ENCODE measurements at places on chromosomes 13 and 19.

GRCh38 chr13:112779856-112780604 lies 90.2 kb downstream of the ATP11A start:
- DNase-seq = no peak

GRCh38 chr13:50990065-50990817 lies 80.7 kb downstream of the RNASEH2B start:
- no peak for DNase-seq

DNA sequence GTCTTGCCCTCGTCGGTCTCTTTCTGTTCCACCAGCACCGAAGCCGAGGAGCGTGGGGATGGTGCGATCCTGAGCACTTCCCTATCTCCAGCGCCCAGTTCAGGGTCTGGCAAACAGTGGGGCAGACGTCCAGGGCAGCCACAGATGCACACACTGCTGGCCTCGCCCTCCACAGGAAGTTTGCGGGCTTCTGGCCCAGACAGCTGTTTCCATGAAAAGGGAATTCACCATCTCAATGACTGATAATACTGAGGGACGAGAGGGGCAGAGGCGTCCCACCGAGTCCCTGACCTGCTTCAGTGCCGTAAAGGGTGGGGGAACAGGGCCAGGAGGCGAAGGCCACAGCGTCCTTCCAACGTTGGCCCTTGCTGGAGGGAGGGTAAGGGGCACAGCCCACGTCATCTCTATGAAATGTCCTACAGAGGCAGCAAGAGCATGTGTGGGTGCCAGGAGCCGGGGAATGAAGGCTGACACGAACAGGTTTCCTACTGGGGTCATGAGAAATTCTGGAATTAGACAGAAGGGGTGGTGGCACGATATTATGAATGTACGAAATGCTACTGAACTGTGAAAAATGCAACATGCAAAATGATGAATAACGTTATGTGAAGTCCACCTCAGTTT lies 19.5 kb downstream of the SHC2 start:
- DNase-seq = no peak

DNA sequence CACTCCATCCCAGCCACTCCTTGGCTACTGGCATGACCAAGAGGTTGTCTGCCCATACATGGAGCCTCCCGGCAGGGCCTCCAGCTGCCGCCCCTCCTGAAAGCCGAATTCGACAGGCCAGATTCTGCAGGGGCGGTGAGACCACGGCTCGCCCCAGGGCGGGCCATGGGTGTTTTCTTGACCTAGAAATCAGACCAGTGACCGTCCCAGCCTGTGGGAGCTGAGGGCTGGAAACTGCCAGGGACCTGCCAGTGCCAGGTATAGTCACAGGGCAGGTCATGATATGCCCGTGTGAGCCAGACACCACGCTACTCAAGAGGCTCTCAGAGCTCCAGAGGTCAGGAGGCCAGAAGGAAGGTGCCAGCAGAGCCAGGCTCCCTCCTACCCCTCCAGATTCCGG lies 16.8 kb downstream of the DAPK3 start:
- no peak for DNase-seq

- DNase-seq = no peak
Observed at GRCh38 chr13:60707878-60708277, 310.9 kb downstream of the TDRD3 start.

GRCh38 chr13:108645376-108645775 lies 16.0 kb downstream of the MYO16 start:
- DNase-seq = no peak

GRCh38 chr19:291561-292280 lies 518 bp upstream of the PLPP2 start:
- DNase-seq = no peak

- no peak for DNase-seq
Observed at GRCh38 chr19:31639306-31639705, 290.1 kb upstream of the TSHZ3 start.

DNA sequence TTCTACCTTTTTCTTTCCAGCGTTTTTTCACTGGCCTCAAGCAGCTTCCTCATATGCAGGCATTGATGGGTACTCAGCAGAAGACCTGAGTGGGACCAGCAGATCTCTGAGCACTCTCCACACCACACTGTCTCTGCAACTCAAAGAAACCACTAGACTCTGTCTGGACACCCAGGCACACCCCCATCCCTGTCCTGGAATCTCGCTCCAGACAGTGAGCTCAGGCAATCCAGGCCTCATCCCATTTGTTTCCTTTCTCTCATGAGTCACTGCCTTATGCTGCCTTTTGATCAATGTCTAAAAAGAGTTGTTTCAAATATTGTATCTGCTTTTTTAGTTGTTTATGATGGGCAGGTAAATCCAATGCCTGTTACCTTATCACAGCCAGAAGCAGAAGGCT lies 19.7 kb upstream of the POP4 start:
- DNase-seq = no peak

- DNase-seq = no peak
Observed at GRCh38 chr19:29245215-29245614, 32.3 kb upstream of the UQCRFS1 start.

- peak; percentile 79 for DNase-seq
Observed at GRCh38 chr19:42401365-42402303, 11.5 kb upstream of the CNFN start.

- no peak for DNase-seq
Observed at GRCh38 chr19:51824281-51825005, 29.5 kb downstream of the FPR3 start.

DNA sequence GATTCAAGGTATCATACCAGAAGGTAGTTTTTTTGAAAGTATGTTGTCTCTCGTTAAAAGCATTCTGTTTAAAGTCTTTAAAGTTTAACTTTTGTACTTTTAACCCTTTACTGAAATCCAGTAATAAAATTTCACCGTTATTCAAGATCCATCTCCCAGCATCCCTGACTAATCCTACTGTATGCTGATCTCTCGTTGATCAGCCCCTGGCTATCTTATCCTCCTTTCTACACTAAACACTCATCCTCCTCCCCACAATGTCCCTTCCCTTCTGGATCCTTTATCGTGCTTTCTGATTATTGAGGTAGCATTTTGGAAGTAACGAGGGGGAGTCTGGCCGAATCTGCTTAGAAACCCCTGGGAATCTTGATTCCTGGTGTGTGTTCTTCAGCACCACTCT lies 1.3 kb downstream of the TPP2 start:
- no peak for DNase-seq

DNA sequence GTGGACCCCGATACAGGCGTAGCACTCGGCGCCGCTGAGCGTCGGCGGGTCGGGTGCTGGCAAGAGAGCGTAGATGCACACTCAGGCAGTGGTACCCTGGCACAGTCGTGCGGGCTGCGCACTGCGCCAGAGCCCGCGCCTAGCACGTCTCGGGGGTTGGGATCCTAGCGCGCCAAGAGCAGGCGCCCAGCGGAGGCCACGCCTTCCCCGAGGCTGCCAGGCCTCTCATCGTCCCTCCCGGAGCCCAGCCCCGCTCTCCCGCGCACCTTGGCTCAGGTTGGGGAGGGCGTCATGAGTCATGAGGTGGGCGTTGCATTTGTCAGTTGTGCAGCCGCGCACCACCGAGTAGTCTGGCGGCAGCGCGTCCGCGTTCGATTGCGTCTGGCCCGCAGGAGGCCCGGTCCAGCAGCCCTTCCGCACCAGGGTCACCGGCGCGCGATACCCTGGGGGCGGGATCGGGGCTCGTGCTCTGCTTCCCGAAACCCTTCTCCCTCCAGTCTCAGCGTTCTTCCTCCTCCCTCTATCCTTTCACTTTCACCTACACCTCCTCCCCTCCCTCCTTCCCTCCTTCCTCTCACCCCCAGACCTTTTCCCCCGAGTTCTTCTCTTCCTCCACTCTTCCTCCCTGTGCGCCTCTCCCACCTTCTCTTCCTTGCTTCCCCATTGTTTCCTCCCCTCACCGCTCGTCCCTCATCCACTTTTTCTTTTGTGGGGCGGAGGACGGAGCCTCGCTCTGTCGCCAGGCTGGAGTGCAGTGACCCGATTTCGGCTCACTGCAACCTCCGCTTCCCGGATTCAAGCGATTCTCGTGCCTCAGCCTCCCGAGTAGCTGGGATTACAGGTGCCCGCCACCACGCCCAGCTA lies 3.5 kb downstream of the LYPD5 start:
- DNase-seq = peak; percentile 69

DNA sequence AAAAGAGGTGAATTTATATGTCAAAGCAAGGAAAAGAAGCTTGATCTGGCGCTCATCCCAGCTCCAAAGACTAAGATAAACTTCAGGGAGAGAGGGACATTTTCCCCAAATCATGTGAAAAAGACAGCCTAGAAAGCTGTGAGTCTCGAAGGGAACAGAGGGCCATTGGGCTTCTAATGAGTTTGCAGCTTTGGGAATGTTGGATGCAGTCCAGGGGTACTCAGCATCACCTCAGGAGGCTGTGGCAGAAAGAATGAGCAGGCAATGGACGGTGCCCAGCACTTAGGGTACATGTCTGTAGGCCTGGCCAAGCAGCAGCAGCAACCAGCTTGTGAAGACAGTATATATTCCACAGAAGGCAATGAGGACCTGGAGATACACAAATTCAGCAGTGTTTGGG lies 25.7 kb upstream of the WASF3 start:
- no peak for DNase-seq

GRCh38 chr13:100035936-100036335 lies 53.0 kb upstream of the PCCA start:
- DNase-seq = no peak

GRCh38 chr19:49361438-49362047 lies 673 bp downstream of the TEAD2 start:
- no peak for DNase-seq

- DNase-seq = no peak
Observed at GRCh38 chr19:52520013-52520412, 7.5 kb upstream of the ZNF808 start.

GRCh38 chr19:47813304-47813994 lies 8.3 kb upstream of the CRX start:
- peak; percentile 93 for DNase-seq

GRCh38 chr13:113220141-113220598 lies 10.8 kb downstream of the CUL4A start:
- no peak for DNase-seq

- DNase-seq = no peak
Observed at GRCh38 chr19:49017041-49017665, at the start of gene LHB. TSS of gene LHB (minus strand) at chr19:49017091. CDS start at chr19:49017081, 10 bp downstream.

GRCh38 chr19:47610902-47611301 lies 2.0 kb downstream of the BICRA start:
- no peak for DNase-seq

DNA sequence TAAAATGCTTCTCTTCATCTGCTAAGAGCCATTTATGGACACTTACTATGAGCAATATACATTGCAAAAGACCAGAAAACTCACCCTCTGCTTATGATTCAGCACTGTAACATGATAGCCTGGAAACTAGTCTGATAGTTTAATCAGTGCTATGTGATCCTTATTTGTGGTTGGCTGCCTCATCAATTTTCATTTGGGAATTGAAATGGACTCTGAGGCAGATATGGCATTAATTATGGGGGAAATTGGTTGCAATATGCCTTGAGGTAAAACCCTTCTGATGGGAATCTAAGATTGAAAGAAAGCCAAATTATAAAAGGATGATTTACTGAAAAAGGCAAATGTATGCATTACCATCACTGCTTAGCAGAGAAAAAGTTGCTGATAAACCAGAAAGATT lies 33.5 kb downstream of the FAM216B start:
- no peak for DNase-seq

DNA sequence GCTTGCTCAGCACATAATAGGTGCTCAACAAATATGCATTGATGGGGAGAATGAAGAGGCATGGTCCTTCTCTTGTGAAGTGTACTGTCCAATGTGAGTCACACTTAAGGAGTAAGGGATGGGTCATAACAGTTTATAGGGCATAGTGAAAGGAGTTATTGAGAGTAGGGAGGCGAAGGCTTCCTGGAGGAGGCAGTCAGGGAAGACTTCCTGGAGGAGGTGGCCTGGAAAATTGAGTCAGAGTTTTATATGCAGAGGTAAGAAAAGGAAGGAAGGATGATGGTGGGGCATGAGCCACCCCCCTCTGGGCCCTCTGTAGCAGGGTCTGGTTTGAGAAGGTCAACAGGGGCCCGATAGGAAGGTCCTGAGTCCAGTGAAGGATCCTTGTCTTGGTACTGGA lies 57.0 kb upstream of the ZNF536 start:
- no peak for DNase-seq

GRCh38 chr13:37966266-37966665 lies 96.7 kb upstream of the TRPC4 start:
- no peak for DNase-seq

GRCh38 chr19:53909471-53910169 lies 542 bp downstream of the CACNG7 start:
- no peak for DNase-seq
